ENCODE measurements at places on chromosomes 2 and 18.

GRCh38 chr2:21055879-21056790, 12.3 kb upstream of the APOB start:
- no peak for DNase-seq

GRCh38 chr2:172081221-172082022, 3.9 kb upstream of the DLX1 start:
- no peak for DNase-seq

GRCh38 chr2:138030459-138030858, 66.2 kb downstream of the HNMT start:
- no peak for DNase-seq

DNA sequence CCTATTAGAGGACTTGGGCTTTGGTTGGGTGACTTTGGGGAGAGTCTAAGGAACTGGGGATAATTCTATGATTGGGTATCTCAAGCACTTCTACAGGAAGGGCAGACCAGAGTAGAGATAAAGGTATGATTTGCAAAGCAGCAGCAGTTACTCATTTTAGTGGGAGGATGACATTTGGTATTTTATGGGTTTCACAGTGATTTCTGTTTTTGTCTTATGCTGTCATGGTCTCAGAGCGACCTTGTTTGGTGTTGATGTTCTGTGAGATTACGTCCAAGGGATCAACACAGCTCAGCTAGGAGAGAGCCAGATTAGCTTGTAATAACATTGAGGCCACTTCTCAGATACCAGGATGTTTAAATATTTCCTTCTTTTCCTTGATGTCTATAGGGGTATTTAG, 18.2 kb downstream of the TTR start:
- DNase-seq: no peak

GRCh38 chr2:138974651-138975050, 194.5 kb upstream of the NXPH2 start:
- DNase-seq: no peak

GRCh38 chr2:226303707-226304106, 495.9 kb downstream of the IRS1 start:
- no peak for DNase-seq

DNA sequence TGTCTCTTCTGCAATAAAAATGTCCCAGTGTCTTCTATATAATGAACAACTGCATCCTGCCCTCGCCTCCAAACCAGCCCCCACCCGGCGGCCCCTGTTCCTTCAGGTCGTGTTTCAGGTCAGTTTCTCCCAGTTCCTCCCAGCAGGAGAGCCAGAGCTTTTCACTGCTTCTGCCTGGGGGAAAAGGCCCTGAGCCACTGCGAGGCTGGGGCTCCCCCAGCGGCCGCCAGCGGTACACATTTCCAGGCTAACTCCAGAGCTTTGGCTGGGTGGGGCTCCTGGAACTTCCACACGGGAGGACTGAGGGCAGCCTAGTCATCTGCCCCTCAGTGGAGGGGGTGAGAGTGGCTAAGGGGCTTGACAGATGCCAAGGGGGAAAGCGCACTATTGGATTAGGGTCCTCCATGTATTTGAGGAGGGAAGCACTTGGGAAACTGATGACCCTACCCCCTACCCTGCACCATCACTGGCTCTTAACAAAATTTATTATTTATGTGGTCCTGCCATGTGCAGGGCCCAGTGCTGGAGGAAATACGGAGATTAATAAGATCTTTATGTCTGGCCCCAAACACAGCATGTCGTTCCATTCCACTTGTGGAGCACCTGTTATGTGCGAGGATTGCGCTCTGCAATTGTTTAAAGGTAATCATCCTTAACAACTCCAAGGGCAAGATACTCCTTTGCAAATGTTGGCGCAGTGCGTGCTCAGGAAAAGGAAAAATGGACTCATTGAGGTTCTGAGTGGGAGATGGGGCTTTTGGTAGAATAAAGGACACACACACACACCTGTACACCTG, 17.3 kb upstream of the CYS1 start:
- no peak for DNase-seq

GRCh38 chr2:181042706-181043105, 62.3 kb downstream of the UBE2E3 start:
- no peak for DNase-seq

- no peak for DNase-seq
Measured at GRCh38 chr18:24678626-24679025, 218.2 kb downstream of the HRH4 start.

GRCh38 chr18:59050661-59051057, 89.0 kb upstream of the SEC11C start:
- DNase-seq: no peak

All from stimulated activated CD4-positive, alpha-beta T cell treated with anti-CD3 and anti-CD28 coated beads, Interleukin-15, amount 100 ng/mL, for 48 hours (primary cell).